Transverse colon (tissue), 4 donors: ENCODE measurements at places on chromosomes 2 and 18.

- peaks cover 8% of the 10 kb centered on the region for H3K4me1 ChIP-seq
- peak; percentile 52 for DNase-seq
- no peaks in the 10 kb centered on the region for H3K36me3 ChIP-seq
- H3K27me3 ChIP-seq, result peaks cover 30% of the 10 kb centered on the region
These were observed 3.9 kb upstream of the MLPH start for GRCh38 chr2:237483018-237483731.

DNA sequence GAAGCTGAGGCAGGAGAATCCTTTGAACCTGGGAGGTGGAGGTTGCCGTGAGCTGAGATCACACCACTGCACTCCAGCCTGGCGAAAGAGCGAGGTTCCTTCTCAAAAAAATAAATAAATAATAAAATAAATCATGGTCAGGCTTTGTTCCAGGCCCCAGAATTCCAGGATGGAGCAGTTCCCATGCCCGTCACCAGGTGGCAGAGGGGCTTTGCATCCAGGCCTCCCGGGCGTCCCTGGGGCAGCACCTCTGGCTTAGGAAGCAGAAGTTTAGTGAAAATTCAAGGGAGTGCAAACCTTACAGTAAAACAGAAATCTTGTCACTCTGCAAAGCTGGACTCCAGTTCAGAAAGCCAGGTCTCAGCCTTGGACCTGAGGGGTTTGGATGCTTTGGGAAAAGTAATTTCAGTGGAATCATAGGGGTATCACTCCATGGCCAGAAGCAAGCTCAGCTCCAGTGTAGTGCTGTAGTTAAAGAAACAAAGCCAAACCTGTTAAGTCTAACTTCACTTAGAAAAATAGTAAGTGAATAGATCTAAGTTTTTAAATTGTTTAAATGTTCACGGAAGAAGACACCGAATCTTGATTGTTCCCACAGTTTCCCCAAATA, 512.7 kb downstream of the CMPK2 start:
- no peaks in the 10 kb centered on the region for H3K36me3 ChIP-seq
- no peak overlapping the region for H3K27ac ChIP-seq
- no peak overlapping the region for H3K4me3 ChIP-seq
- peaks cover 7% of the 10 kb centered on the region for H3K4me1 ChIP-seq
- H3K27me3 ChIP-seq, result no peaks in the 10 kb centered on the region
- DNase-seq, result peak; percentile 71

DNA sequence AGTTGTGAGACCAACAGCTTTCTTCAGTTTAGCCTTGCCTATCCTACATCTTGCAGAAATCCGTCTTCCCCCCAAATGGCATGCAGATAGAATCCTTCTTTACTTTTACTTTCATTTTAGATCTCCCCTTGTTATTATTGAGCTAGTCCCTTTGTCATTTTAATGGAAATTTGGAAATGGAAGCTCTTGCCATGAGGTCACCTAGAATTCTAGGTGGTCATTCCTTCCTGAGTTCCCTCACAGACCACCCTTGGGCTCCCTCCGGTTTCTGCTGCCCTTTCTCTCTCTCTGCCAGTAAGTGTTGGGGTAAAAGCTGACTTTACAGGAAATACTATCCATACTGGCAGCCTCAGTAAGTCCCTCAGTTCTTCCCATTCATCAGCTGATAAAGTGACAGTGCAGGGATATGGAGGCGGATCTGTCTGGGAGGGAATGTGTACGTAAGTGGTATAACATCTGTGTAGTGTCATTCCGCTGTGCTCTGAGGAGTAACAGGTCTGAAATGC, 30.2 kb downstream of the ARHGAP25 start:
- peaks cover 2% of the 10 kb centered on the region for H3K4me1 ChIP-seq
- no peak overlapping the region for H3K4me3 ChIP-seq
- DNase-seq, result no peak
- H3K27ac ChIP-seq, result peak overlapping the region; percentile 70
- H3K27me3 ChIP-seq, result no peaks in the 10 kb centered on the region
- H3K36me3 ChIP-seq, result no peaks in the 10 kb centered on the region

DNA sequence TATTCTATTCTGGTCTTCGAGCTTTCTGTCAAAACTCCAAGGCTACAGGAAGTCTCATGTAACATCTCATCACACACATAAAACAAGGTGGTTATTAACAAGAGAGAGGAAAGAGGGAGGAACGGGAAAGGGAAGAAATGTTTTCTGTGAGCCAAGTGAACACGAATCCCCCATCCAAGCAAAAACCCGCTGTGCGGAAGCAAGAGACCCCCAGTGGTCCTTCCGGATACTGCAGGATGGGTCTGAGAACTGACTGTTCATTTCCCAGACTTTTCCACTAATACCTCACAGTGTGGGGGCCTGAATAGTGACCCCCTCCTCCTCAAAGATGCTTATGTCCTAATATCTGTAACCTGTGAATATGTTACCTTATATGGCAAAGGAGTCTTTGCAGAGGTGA, 19.0 kb upstream of the DIPK1C start:
- no peaks in the 10 kb centered on the region for H3K36me3 ChIP-seq
- no peaks in the 10 kb centered on the region for H3K4me1 ChIP-seq
- no peak overlapping the region for H3K4me3 ChIP-seq
- H3K27ac ChIP-seq, result no peak overlapping the region
- no peak for DNase-seq

GRCh38 chr2:168160897-168161296, 86.5 kb downstream of the STK39 start:
- H3K4me3 ChIP-seq, result no peak overlapping the region
- H3K27ac ChIP-seq, result no peak overlapping the region
- no peaks in the 10 kb centered on the region for H3K27me3 ChIP-seq
- no peak for DNase-seq
- H3K4me1 ChIP-seq, result no peaks in the 10 kb centered on the region
- H3K36me3 ChIP-seq, result no peaks in the 10 kb centered on the region

GRCh38 chr2:77418537-77418936, 103.6 kb downstream of the LRRTM4 start:
- no peak overlapping the region for H3K4me3 ChIP-seq
- no peak overlapping the region for H3K27ac ChIP-seq
- H3K4me1 ChIP-seq, result no peaks in the 10 kb centered on the region
- H3K36me3 ChIP-seq, result no peaks in the 10 kb centered on the region

DNA sequence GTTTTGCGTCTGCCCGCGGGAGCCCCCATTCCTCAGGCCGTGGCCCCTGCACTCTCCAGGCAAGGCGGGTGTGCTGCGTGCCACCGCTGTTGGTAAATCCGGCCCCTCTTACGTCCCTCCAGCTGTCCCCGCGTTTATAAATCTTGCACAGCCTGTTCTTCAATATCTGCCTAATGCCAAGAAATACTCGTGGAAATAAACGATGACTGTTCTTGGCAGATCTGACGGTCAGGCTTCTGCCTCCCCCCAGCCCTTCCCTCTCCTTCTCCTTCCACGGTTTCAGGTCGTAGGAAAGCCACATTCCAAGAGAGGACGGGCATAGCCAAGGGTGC, 20.5 kb downstream of the ODC1 start:
- peaks cover 14% of the 10 kb centered on the region for H3K4me1 ChIP-seq
- H3K36me3 ChIP-seq, result no peaks in the 10 kb centered on the region
- no peaks in the 10 kb centered on the region for H3K27me3 ChIP-seq
- DNase-seq, result no peak
- no peak overlapping the region for H3K4me3 ChIP-seq
- no peak overlapping the region for H3K27ac ChIP-seq

GRCh38 chr18:25915907-25916306, 174.5 kb downstream of the SS18 start:
- H3K4me1 ChIP-seq, result no peaks in the 10 kb centered on the region
- H3K27me3 ChIP-seq, result no peaks in the 10 kb centered on the region
- no peak overlapping the region for H3K4me3 ChIP-seq
- DNase-seq, result no peak
- no peak overlapping the region for H3K27ac ChIP-seq

DNA sequence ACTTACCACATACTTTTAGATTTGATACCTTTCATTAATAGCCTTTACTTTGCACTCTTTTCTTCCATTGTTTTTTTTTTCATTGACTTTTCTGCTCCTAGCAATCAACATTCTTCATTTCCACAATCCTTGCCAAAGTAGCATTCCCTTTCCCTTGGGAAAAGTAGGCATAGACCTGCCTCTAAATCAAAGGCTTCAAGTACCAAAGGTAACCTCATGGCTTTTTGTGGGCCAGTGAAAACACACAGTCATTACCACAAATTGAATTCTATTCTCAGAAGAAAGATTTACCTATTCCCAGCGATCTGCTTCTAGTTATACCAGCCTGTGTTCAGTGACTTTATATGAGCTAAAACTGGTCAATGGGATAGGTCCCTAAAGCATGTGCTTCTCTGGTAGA, 109.2 kb downstream of the SOCS6 start:
- H3K27me3 ChIP-seq, result no peaks in the 10 kb centered on the region
- H3K4me3 ChIP-seq, result no peak overlapping the region
- no peaks in the 10 kb centered on the region for H3K36me3 ChIP-seq

DNA sequence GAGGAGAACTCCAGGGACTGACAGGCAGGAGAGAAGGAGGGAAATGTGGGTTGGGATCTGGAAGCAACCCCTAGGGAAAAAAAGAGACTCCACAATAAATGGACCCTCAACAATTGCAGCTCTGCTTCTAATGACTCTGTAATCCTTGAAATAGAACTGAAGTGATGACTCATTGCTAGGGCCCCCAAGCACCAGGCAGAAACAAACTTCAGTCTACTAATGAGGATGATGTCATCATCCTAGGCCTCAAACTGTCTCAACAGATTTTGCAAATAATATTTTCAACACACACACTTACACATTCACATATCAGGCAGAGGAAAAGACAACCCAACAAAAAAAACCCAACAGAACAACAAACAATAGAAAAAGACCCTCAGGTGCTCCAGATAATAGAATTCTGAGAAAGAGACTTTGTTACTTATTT, 143.3 kb downstream of the HDAC4 start:
- H3K27ac ChIP-seq, result peak overlapping the region; percentile 13
- no peaks in the 10 kb centered on the region for H3K36me3 ChIP-seq
- no peaks in the 10 kb centered on the region for H3K27me3 ChIP-seq
- H3K4me1 ChIP-seq, result peaks cover 21% of the 10 kb centered on the region
- H3K4me3 ChIP-seq, result no peak overlapping the region
- no peak for DNase-seq

GRCh38 chr2:109212836-109213563, 84.0 kb downstream of the SH3RF3 start:
- no peak for DNase-seq
- no peaks in the 10 kb centered on the region for H3K36me3 ChIP-seq
- no peaks in the 10 kb centered on the region for H3K27me3 ChIP-seq
